ENCODE measurements at places on chromosomes 12 and 14. TPM values are rescaled to one million over a fixed set of nuclear protein-coding genes. Genes with fewer than 3 reads are reported as not detected.
A peak's percentile ranks its signal among the peaks of the same experiment; 100 is the strongest.

Gene RIN3
- total RNA-seq, result 9.1 TPM

Gene IL26
- not detected for total RNA-seq

GRCh38 chr12:124327362-124328043 lies 32.6 kb downstream of the RFLNA start:
- DNase-seq, result no peak

DNA sequence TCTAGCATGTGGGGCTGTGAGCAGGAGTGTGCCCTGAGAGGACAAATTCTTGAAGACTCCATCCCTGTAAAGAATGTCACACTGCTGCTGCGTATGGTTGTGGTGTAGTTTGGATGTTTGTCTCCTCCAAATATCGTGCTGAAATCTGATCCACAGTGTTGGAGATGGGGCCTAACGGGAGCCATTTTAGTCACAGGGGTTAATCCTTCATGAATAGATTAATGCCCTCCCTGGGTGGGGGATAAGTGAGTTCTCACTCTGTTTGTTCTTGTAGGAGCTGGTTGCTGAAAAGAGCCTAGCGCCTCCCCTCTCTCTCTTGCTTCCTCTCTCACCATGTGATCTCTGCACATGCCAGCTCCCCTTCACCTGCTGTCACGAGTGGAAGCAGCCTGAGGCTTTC lies 94.5 kb upstream of the VASH1 start:
- DNase-seq, result no peak

Gene GOLT1B
- total RNA-seq, result 80.0 TPM

- DNase-seq, result peak; percentile 33
Measured at GRCh38 chr12:63068857-63069442, 82.1 kb downstream of the AVPR1A start.

GRCh38 chr12:104357421-104357952 lies 53.9 kb downstream of the EID3 start:
- DNase-seq, result no peak

GRCh38 chr14:70735043-70735442 lies 74.3 kb downstream of the MAP3K9 start:
- no peak for DNase-seq

Gene KRT82
- not detected for total RNA-seq

Gene LGMN
- 76.5 TPM for total RNA-seq

- DNase-seq, result no peak
Measured at GRCh38 chr12:32502693-32503502, 103.5 kb downstream of the FGD4 start.

Gene TMEM106C
- total RNA-seq, result 89.8 TPM

DNA sequence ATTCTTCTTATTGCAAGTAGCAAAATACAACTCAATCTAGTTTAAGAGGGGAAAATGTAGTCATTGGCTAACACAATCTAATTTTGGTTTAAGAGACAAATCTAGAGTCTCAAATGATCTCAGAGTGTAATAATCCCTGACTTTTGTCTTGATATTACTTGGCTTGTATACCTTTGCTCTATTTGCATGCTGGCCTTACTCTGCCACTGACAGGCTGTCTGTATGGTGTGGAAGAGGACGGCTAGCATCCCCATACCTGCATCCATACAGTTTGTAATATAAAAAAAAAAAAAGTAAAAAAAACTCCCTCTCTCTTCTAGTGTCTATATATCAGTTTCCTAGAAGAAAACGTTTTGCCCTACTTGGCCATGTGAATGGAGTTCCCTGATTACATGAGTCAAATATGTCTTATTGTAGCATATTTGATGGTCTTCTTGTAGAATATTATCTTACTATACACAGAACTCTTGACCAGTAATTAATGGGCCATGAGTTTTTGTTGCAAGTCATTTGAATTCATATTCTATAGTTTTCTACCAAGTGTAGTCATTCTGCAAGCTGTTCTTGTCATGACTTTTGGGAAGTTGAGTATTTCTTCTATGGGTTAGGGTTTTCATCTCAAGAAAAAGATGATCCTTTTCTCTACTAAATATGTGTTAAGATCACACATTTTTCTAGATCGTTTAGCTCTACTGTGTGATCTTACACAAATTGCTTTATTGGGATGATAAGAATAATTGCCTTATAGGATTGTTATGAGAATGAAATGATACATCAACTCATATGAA lies 8.2 kb downstream of the HIF1A start:
- no peak for DNase-seq

DNA sequence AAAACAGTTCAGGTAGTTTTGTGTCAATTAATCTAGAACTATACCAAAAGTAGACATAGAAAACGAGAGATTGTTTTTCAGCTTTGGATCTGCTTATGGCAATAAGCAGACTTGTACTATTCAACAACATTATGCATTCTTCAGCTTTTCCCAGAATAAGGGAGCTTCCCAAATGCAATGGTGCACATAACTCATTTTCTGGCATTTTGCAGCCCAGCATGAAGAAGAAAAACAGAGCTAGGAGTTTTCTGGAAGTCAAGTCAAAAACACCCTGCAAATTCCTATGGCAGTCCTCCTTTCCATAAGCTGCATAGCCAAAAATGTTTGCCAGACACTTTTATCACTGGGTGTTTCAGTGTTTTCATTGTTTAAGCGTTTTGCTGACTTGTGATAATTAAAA lies 314.7 kb downstream of the NAV3 start:
- DNase-seq, result no peak

DNA sequence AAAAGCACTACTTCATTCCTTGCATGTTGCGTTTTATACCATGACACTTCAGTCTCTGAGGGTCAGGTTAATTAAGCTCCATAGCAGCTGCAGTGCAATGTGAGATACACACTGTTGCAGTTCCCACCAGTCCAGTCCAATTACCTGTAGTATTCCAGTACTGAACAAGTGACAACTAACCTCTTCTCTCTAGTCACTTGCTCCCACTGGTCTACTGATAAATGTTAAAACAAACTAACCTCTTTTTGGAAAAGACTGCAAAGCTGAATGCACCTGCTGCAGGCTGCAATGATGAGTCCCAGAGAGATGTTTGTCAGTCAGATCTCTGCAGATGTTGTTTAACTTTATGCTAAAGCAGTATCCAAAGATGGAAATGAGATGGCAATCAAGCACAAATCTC lies 7.9 kb downstream of the NOVA1 start:
- DNase-seq, result no peak

GRCh38 chr12:126369487-126370463 lies 1304.5 kb downstream of the AACS start:
- DNase-seq, result no peak

Gene IL22
- total RNA-seq, result not detected

All from urinary bladder (tissue), 4 donors.